ENCODE measurements at places on chromosomes 12 and 14.

DNA sequence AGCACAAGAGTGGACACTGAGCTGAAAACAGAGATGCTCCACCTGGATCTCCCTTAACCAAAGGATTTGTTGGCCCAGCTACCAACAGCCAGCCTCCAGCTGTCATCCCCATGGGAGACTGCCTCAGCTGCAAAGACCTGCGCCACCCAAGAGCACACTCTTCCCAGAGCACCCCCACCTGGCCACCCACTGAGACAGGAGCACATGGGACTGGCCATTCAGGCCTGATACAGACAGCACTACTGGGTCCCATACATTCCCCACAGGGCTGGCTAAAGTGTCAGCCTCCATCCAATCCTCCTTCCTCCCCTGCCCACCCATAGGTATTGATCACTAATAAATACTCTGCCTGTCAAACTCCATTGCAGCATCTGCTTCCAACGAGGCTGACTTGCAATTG lies 241.5 kb downstream of the BCL11B start:
- DNase-seq: no peak

DNA sequence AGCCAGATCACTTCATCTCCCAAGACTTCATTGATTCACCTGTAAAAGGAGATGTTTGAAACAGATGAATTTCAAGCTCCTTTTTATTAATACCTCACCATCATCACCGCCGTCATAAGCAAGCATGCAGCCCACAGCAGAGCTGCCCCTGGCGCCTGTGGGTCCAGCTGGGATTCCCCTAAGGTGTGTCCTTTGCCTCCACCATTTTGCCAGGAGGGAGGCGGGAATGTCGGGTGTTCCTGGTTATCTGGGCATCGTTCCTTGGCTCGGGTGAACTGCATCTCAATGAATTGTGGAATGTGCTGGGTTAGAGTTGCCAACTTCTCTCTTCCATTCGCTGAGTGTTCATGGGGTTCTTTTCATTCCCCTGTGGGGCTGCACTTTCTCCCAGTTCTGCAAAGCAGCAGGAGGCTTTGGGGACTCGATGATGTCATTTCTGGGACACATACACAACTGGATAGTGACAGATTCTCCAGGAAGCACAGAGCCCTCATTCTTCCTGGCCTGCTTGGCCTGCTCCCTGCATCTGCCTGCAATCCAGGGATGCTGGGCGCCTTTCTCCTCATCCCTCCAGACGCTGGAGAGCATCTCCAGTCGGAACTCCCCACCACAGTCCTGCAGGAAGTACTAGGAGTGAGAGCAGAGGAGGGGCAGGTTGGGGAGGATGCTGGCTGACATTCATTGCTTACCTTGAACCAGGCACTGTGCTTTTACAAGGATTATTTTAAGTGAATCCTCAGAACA lies 10.1 kb downstream of the CCND2 start:
- no peak for DNase-seq

DNA sequence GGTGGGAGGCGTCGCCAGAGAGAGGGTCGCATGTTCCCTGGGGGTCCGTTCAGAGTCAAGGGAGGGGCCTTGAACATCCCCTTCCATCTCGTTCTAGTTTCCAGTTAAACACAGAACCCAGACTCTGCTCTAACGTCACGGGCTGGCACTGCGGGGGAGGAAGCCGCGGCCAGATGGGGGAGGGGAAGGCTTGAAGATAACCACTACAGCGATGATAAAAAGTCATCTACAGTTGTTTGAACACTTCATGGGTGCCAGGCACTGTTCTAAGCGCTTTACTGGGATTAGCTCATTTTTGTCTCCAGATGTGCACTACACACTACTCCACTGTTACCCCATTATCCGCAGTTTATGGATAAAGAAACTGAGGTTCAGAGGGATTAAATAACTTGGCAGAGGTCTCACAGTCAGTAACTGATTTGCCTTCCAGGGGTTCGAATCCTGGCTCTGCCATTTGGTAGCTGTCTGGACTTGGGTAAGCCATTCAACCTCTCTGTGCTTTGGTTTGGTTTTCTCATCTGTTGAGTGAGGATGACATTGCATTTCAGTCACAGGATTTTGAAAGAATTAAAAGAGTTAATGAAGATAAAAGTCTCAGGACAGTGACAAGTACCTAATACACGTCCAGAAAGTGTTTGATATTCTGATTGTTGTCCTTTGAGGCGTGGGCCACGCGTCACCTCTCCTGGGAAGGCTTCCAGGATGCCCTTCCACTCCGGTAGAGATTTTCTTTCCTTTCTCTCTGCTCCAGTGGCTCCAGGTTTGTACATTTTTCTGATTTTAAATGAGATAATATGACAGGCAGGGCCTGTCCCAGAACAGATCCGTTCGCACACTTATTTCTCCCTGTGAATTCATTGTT lies 798 bp upstream of the RASAL1 start:
- no peak for DNase-seq

DNA sequence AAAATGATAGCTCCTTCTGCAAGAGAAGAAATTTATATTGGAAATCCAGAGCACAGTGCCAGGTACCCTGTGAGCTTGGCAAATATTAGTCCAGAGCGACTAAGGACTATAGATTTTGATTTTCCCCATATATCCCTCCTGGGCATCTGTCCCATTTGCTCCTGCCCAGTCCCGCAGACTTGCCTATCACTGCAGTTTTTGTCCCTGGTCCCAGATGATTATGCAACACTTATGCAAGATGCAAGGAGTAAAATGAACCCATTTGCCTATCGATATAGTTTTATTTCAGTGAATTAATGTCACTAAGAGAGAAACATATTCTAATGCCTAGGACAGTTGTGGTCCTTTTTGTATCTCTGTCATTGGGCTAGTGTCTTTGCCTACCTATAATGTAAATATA lies 215.9 kb upstream of the BMP4 start:
- no peak for DNase-seq

DNA sequence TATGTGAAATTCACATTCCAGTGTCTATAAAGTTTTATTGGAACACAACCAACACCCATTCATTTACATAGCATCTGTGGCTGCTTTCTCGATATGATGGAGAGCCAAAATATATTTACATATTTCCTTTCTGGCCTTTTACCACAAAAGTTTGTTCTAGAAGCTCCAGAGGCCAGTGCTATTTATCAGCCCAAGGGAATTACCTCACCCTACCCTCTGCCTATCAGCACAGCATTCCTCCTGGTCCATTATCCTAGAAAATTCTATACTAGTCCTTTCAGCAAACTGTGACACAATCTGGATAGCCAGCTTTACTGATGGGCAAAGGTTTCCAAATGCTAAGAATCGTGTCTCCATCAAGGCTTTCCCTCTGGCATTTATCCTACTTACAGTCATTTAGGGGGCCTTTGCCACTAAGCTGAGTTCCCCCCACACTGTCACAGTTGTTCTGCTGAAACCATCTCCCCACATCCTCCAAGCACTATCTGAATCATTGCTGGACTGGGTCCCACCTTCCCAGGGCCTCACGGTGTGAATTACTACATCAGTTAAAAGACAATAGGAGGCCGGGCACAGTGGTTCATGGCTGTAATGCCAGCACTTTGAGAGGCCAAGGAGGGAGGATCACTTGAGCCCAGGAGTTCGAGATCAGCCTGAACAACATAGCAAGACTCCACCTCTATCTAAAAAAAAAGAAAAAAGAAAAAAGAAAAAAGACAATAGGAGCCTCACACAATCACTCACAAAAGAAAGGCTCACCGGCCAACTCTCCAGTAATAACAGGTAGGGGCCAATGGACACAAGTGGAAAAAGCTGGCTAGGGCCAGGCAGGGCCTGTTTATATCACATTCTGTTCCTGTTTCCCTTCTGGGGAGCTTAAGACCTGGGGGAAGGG lies 12.1 kb downstream of the SYNE3 start:
- no peak for DNase-seq

DNA sequence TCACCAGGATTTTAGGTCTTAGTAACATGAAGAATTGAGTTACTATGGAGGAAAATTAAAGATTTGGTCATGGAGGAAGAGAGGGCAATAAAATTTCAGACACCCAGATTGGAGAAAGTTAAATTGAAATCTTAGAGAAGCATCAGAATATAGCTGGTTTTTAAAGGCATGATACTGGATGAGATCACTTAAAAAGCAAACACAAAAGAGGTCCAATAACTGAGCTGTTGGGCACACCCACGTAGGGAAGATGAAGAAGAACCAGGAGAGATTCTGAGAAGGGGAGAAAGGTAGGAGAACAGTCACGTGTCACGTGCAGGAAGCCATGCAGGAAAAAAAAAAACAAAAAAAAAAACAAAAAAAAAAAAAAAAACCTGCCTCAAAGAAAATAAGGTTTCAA lies 18.8 kb downstream of the CAPS2 start:
- no peak for DNase-seq

GRCh38 chr12:27667540-27667939 lies 28.7 kb upstream of the REP15 start:
- DNase-seq: no peak

- no peak for DNase-seq
These were observed 2.5 kb upstream of the TTC7B start for GRCh38 chr14:90818715-90819114.

DNA sequence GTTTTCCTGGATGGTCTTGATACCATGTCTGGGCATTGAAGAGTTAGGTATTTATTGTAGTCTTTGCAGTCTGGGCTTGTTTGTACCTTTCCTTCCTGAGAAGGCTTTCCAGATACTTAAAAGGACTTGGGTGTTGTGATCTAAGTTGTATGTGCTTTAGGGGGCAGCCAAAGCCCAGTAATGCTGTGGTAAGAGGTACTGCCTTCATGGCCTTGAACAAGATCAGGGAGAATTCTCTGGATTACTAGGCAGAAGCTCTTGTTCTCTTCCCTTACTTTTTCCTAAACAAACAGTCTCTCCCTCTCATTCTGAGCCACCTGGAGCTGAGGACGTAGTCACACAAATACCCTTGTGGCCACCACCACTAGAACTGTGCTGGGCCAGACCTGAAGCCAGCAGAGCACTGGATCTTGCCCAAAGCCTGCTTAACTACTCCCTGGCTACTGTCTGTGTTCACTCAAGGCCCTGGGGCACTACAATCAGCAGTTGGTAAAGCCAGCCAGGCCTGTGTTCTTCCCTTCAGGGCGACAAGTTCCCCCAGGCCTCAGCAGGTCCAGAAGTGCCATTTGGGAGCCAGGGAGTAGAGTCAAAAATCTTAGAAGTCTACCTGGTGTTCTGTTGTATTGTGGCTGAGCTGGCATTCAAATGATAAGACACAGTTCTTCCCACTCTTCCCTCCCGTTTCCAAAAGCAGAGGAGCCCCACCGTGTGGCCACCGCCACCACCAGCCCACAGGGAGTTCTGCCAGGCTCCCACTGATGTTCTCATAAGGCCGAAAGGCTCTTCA lies 11.4 kb downstream of the PRORP start:
- DNase-seq: no peak

GRCh38 chr12:66329941-66330340 lies 27.6 kb downstream of the HELB start:
- no peak for DNase-seq

DNA sequence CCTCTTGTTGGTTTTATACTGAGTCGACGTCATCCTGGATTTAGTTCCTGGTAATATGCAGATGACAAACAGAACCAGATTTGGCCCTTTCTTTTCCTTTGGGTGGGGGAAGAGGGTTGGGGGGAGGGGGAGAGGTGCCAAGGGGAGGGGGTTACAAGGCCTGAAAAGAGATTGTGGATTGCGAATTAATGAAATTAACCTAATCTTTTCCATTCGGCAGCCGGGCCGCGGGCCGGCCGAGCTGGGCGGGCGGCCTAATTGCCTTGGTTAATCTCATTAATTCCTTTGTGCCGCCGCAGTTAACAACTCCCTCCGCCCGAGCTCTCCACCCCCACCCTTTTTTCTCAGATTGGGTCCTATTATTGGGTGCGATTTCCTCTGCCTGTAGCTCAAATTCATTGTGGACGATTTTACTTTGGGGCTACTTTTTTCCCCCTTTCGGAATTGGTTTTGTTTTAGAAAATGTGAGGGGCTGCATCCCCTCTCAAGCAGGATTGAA lies 387 bp upstream of the GSC start:
- DNase-seq: no peak

DNA sequence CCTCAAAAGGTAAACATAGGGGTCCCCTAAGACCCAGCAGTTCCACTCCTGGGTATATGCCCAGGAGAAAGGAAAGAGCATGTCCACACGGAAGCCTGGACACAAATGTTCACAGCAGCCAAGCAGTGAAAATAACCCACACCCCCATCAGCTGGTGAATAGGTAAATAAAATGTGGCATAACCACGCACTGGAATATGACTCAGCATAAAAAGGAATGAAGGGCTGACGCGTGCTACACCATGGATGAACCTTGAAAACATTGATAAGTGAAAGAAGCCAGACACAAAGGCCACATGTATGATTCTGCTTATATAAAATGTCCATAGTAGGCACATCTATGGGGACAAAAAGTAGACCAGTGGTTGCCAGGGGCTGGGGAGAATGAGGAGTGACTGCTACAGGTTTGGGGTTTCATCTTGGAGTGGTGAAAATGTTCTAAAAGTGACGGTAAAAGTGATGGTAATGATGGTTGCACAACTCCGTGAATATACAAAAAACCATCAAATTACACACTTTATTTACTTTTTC lies 3.8 kb upstream of the SCARB1 start:
- no peak for DNase-seq

GRCh38 chr14:78142998-78143397 lies 27.2 kb upstream of the NRXN3 start:
- no peak for DNase-seq

- no peak for DNase-seq
These were observed 720.8 kb upstream of the FLRT2 start for GRCh38 chr14:84809158-84809557.

Data from NCI-H1694 (cell line).